ENCODE measurements at places on chromosomes 12 and 14.

GRCh38 chr14:30875788-30876053 lies 1.4 kb downstream of the COCH start:
- no peak for DNase-seq

GRCh38 chr12:6987956-6988553 lies 17.3 kb downstream of the EMG1 start:
- no peak for DNase-seq

GRCh38 chr12:13135371-13136178 lies 32.1 kb upstream of the GSG1 start:
- DNase-seq = peak; percentile 81

DNA sequence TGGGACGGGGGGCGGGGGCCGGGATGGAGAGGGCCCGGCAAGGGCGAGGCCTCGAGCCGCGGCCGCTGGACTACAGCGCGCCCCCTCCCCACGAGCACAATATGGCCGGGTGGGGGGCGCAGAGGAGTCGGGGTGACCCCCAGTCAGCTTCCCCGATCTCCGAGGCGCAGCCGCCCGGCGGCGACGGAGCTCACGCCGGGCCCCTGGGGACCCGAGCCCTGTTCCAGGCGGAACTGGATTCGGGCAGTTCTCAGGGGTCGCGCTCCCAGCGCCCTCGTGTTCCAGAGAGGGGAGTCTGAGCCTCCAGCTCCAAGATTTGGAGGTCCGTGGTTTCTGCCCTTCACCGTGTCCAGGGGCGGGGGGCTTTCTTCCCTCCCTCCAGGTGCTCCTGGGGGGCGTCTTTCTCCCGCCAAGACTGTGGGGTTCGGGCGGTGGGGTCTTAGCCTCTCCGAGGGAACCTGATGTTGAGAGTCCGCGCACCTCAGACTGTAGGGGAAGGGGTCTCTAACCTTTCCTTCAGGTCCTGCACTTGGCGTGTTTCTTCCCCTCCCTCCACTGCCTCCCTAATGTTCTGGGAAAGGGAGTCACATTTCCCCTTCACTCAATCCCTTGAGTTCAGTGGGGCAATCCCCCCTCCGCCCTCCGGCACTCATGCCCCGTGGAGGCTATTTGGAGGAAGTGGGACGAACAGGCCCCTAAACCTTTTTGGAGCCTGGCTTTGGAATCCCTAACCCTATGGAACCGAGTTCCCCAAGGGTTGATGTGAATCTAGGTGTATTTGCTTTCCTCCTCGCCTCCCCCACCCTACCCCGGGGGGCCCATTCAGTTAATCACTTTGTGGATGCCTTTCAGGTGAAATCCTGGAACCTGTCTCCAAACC lies 584 bp downstream of the ACVR1B start:
- DNase-seq = peak; percentile 64

- DNase-seq = no peak
Observed at GRCh38 chr14:95557832-95558231, 23.0 kb downstream of the GLRX5 start.

- DNase-seq = no peak
Observed at GRCh38 chr12:32273063-32273522, 126.3 kb upstream of the FGD4 start.

- no peak for DNase-seq
Observed at GRCh38 chr12:123058481-123058880, 78.0 kb downstream of the ARL6IP4 start.

GRCh38 chr14:69547701-69548348 lies 26.8 kb downstream of the CCDC177 start:
- no peak for DNase-seq

GRCh38 chr12:123278101-123278627 lies 6.5 kb upstream of the CDK2AP1 start:
- DNase-seq = no peak

DNA sequence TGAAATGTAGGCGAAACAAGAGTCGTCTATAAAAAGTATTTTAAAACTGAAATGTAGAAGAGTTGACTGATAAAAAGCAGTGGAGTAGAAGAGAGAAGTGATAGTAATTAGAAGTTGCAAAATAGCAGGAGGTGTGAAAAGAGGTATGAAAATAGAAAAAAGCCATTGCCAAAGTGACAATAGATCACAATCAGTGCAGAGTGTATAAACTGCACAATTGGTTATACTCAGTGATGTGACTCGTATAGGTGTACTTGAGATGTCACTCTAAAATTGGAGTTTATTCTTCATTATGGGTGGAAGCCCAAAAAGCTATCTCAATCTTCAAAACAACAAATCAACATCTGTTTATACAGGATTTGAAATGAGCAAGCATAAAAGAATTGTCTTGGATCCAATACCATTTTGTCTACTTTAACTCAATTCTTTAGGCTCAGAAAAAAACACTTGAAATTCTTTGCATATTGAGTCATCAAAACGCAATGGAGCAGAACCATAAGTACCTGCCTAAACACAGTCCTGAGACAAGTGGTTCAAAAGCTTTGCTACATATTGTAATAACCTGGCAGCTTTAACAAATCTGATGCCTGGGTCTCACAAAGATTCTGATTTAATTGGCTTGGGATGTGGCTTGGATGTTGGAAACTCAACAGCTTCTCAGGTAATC lies 8.8 kb downstream of the IKBIP start:
- DNase-seq = no peak

DNA sequence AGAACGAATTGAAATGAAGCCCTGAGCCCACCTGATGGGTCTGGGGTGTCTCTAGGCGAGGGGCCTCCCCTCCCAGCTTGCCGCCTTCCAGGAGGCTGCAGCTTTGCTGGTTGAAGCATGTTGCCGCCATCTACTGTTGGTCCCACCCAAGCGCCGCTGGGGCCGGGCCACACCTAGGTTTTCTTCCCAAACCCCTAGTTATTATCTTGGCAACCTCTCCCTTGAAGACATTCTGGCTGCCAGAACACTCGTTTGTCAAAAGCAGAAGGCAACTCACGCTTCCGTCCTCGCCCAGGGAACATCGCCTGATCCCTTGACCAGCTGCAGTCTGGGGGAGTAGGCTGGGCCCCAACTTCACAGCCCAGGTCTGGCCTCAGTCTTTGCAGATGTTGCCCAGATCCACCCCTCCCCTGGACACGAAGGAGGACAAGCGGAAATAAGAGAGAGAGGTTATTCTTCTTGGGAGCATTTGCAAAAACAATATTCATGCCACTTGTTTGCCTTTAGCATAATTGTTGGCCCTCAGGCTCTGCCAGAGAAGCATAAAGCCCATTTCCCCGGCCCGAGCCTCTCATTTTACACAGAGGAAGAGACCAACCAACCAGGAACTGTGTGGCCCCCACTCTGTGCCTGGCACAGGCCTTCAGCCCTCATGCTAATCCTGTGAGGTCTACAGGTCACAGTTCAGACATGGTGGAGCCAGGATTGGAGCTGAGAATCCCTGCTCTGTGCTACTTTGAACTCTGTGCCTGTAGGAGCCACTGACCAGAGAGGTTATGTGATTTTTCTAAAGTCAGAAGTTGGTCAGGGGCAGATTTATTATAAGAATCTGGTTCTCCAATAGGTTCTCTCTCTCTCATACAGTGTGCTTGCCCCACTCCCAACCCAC lies 6.8 kb downstream of the EMP1 start:
- peak; percentile 69 for DNase-seq

GRCh38 chr14:47919997-47920396 lies 244.6 kb upstream of the MDGA2 start:
- no peak for DNase-seq

DNA sequence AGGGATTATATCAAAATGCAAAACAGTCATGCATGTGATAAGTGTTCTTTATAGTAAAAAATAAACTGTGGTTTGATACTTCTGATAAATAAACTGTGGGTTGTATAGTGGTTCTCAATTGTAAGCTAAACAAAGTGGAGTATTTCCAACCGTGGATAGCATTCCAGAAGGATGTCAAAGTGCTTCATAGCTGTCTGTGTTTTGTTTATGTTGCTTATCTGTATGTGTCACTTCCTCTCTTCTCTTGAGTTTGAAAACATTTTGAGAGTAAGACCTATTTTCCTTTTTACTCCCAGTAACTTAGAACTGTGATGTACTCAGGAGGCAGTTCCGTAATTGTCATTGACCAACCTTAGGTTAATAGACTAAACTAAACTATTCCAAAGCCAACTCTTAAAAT lies 415.8 kb downstream of the TMTC2 start:
- no peak for DNase-seq

- DNase-seq = no peak
Observed at GRCh38 chr12:26455936-26456574, 260.7 kb downstream of the SSPN start.

GRCh38 chr14:64763801-64764621 lies 59.8 kb downstream of the PLEKHG3 start:
- peak; percentile 75 for DNase-seq

DNA sequence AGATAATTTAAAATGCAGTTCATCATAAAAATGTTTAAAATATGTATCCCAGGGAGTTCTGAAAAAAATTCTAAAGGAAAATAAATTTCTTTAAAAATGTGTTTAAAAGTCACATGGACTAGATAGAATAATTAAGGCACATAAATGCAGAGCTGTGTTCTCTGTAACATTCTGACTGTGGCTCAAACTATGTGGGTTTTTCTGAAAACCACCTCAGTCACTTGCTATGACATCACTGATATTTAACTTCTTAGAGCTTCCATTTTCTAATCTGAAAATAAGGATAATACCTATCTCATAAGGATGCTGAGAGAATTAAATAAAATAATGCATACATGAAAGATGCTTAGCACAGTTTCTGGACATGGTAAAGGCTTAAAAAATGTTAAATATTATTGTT lies 107.3 kb downstream of the SLC41A2 start:
- no peak for DNase-seq

GRCh38 chr12:52496590-52497071 lies 3.6 kb upstream of the KRT6A start:
- no peak for DNase-seq

DNA sequence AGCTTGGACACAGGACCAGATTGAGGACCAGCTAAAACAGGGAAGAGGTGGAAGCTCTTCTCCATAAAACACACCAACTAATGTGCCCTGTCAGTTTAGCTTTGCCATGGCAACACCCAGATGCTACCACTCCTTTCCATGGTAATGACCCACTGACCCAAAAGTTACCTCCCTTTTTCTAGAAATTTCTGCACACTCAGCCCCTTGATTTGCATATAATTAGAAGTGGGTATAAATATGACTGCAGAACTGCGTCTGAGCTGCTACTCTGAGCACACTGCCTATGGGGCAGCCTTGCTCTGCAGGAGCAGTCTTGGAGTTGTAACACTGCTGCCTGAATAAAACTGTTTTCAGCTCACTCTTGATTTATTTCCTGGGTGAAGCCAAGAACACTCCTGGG lies 3.2 kb upstream of the TDG start:
- DNase-seq = no peak

- no peak for DNase-seq
Observed at GRCh38 chr14:58272588-58273372, 25.6 kb upstream of the ARID4A start.

- peak; percentile 38 for DNase-seq
Observed at GRCh38 chr12:85280165-85280983, at the start of gene ALX1. Gene ALX1 (plus strand): TSS chr12:85280220. CDS start chr12:85280262, 42 bp downstream.

DNA sequence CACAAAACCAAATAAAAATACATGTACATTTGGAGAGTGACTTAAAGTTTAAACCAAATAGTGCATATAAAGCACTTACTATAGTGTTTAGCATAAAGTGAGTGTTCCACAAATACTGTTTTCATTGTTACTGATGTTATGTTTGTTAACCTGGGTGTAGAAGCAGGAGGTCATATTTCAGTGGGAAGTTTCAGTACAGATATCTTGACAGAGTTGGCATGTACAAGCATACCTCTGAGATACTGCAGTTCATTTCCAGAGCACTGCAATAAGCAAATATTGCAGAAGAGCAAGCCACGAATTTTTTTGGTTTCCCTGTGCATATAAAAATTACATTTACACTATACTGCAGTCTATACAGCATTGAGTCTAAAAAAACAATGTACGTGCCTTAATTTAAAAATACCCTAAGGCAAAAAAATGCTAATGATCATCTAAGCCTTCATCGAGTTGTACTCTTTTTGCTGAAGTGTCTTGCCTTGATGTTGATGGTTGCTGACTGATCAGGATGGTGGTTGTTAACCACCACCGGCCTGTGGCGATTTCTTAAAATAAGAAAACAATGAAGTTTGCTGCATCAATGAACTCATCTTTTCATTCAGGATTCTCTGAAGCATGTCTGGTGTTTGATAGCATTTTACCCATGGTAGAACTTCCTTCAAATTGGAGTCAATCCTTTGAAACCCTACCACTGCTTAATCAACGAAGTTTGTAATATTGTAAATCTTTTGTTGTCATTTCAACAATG lies 361.1 kb upstream of the RPL10L start:
- no peak for DNase-seq

- no peak for DNase-seq
Observed at GRCh38 chr12:41362510-41362909, 174.4 kb downstream of the PDZRN4 start.

DNA sequence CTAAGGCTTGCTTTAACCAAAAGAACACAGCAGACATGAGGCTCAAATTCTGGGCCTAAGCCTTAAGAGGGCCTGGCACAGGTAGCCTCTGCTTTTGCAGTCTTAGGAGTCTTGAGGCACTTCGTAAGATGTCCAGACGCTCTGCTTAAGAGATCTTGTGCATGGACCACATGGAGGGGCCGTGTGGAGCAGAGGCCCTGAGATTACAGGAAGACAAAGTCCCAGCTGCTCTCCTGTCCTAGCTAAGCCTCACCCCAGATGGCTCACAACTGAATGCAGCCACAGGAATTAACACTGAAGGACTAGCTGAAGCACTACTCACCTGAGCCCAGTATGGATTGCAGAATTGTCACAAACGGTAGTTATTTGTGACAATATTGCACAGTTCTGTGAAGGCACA lies 446.0 kb downstream of the PDZRN4 start:
- no peak for DNase-seq

DNA sequence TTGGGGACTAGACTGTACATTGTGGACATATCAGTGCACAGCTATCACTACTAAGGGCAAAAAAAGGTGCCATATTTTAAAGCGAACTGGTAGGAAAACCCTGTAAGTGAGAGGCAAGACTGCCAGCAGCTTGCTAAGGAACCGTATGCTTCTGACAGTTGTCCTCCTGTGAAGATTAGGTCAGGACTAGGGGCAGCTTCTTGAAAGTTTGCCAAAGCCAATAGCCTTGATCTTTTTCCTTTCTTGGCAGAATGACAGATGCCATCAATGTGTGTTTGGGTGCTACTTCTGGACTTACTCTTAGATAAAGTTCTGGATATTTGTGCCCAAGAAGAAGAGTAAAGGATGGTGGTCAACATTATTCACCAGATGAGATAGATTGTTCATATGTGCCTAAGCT lies 7.4 kb downstream of the DAAM1 start:
- no peak for DNase-seq

- no peak for DNase-seq
Observed at GRCh38 chr14:95681153-95681552, 5.1 kb upstream of the TCL1B start.

- peak; percentile 52 for DNase-seq
Observed at GRCh38 chr14:51396222-51396815, 156.3 kb downstream of the TMX1 start.
